ENCODE measurements at places on chromosomes 7 and 10.
A peak's percentile ranks its signal among the peaks of the same experiment; 100 is the strongest.

GRCh38 chr10:79023240-79024162 is 45.3 kb upstream of the ZMIZ1 start:
- DNase-seq: no peak

GRCh38 chr10:113610631-113611601 is 52.9 kb downstream of the NRAP start:
- no peak for DNase-seq

DNA sequence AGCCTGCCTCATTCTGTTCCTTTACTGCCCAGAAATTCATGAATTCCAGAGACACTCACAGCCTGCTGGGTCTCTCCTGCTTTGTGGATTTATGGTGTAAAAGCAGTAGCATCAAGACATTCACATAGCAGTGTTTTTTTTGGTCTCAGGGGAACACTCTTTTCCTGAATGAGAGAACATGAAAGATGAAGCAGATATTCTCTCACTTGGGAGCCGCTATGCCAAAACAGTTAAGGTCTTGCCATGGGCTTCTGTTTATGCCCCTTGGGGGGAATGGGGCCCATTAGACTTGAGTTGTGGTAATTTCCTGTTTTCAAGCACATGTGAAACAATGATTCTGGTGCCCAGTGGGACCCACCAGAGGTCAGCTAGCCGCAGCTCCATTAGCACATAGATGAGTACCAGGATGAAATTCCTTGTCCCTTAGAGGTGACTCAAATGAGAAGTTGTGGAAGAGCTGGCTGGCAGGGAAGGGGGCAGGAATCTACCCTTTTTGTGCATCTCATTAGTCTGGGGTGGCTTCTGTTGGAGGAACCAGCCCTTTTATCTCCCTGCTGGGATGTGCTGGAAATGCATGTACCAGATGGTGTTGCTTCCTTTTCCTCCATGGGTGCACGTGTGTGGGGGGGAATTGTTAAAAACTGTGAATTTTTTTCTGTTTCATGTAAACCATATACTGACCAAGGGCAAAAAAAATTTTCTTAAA is 13.3 kb downstream of the BMPER start:
- DNase-seq: no peak

DNA sequence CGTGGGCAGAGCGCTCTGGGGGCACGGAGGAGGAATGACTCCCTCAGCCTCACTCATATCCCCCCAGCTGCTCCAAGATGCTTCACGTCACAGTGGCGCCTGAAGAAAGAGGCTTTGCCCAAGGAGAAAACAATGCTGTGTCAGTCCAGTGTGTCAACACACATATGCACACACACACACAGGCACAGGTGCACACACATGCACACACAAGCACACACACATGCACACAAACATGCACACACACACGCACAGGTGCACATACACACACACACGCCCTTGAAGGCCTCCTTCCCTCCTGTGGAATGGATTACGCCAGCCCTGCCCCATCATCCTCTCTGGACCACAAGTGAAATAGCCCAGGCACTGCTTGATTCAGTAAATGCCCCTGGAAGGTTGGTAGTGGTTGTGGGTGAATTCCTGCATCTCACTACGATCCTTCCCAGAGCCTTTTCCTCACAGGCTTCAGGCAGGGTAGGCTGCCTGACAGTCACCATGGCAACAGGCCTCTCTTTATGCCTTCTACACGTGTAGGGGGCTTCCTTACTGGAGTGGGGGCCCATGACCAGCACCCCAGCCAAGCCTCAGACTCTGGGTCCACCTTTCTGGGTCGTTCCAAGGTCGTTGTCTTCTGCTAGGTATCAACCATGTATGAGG is 371.5 kb upstream of the PODXL start:
- DNase-seq: no peak

DNA sequence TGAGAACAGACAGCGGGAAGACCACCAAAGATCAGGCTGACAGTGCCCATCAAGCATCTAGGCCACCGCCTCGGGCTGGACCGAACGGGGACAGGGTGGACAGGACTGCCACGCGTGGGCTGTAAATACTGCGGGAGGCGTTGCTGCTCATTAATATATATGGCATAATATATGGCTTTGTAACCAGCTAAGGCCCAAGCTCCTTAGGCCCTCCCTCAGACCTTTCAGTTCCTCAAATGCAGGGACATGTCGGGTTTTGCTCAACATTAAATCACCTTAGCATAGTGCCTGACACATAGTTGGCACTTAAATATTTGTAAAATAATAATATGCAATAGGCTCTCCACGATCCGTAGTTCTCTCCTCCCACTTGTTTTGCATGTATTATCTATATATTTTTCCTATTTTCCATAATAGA is 402 bp upstream of the TMEM168 start:
- DNase-seq: peak; percentile 31
